ENCODE measurements at places on chromosomes 5 and 9.

- no peak for DNase-seq
Observed at GRCh38 chr9:12060811-12061210, 632.4 kb upstream of the TYRP1 start.

GRCh38 chr5:111859533-111860270 lies 102.7 kb upstream of the NREP start:
- peak; percentile 69 for DNase-seq

GRCh38 chr9:88829276-88829675 lies 162.0 kb upstream of the S1PR3 start:
- no peak for DNase-seq

- no peak for DNase-seq
Observed at GRCh38 chr5:142677198-142677597, 8.7 kb downstream of the FGF1 start.

DNA sequence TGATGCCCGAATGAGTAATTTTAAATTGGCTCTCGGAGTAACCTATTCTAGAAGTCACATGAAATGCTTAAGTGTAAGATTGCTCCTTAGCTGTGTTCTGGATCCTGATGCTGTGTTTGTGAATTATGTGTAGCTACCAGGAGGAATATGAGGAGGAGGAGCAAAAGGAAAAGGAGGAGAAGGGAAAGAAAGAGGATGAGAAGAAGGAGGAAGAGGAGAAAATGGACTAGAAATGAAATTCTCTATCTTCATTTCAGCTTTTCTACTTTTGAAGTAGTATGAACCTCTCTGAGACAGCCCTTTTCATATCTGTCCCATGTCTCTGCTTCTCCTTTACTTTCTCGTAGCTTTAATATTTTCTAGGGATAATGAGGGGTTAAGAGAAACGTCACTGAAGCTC lies 119.4 kb upstream of the ACTBL2 start:
- no peak for DNase-seq

DNA sequence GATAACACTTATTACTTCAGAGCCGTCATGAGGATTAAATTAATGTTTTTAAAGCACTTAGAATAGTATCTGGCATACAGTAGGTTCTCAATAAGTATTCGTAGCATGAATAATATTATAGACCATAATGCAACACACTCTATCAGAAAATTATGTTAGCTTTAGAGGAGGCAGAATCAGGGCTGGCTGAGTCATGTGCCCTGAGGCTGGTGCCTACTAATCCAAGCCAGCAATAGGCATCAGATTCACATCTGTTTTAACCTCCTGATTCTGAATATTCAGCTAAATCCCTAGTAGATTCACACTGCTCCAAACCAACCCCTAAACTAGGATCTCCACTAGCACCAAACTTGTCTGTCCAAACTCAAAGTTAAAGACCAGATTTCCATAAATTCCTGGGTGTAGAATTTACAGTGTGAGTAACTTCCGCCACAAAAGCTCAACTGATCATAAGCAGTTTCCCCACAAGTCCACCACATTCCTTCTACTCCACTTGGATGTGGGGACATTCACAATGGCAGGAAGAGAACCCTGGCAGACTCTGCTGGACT lies 170.0 kb upstream of the DAPK1 start:
- no peak for DNase-seq

- no peak for DNase-seq
Observed at GRCh38 chr5:78530342-78531096, 118.1 kb downstream of the LHFPL2 start.

- DNase-seq = no peak
Observed at GRCh38 chr5:81631124-81631523, 119.8 kb downstream of the SSBP2 start.

GRCh38 chr9:91817493-91818224 lies 132.4 kb downstream of the ROR2 start:
- peak; percentile 30 for DNase-seq

- no peak for DNase-seq
Observed at GRCh38 chr5:138726848-138727247, 26.4 kb upstream of the CTNNA1 start.

GRCh38 chr9:99162759-99163364 lies 57.9 kb downstream of the TGFBR1 start:
- DNase-seq = peak; percentile 53

DNA sequence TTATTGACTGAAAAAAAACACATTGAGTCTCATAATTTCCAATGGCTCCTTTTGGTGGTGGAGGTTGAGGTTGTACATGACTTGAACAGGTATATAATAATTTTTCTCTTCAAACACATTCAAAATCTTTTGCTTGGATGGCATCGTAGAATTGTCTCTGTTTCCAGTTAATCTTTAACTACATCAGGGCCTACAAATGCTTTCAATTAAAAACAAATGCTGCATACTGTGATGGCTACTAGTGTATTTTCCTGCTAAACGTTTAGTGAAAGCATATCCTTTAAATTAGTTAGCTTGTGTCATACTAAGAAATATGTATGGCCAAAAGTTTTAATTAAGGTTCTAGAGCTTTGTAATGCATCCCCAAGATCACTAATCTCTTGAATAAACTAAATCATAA lies 313.8 kb downstream of the SLF1 start:
- DNase-seq = no peak

DNA sequence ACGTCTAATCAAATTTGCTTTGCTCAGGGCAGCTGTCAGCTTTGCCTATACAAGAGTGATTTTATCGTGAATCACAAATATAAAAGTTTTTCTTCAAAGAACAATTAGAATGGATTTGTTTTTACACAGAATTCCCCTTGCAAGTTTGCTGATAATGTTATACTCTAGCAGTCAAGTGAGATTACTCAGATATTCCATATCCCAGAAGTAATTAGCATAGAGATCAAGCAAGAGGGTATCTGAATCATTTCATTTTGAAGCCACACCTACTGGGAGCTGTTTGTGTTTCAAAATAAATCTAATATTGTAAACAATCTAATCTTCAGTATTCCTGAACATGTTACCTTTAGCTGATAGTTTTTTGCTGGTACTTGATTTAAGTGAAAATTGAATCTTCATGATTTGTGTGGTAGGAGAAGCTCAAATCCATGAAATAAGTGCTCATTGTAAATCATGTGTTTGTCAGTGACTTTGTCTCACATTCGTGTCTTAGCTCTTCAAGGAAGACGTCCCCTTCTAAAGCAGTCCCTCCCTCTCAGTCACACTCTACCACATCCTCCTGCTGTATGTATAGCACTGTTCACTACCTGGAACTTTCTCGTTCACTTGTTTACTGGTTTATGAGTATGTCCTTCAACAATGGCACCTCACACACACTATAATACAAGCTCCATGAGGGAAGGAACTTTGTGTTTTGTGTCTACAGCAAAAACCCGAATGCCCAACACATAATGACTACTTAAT lies 3.3 kb upstream of the TTC39B start:
- DNase-seq = no peak

GRCh38 chr5:4640795-4641194 lies 499.3 kb upstream of the ADAMTS16 start:
- peak; percentile 8 for DNase-seq

DNA sequence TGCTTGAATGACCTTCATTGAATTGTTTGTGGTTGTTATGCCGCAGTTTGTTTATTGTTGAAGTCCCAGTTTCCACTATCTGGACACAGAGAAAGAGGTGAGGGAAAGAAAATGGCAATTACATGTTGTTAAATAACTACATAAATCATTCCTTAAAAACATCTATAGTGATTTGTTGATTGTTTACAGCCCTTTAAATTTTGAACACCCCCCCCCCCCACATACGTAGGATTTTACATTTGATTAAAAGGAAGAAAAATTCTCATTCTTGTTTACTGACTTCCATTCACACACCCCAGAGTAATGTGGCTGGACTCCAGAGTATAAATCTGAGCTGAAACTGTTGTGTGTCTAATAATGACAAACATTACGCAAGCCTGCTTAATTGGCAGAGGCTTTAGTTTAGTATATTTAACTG lies 87.1 kb upstream of the FAM174A start:
- no peak for DNase-seq

DNA sequence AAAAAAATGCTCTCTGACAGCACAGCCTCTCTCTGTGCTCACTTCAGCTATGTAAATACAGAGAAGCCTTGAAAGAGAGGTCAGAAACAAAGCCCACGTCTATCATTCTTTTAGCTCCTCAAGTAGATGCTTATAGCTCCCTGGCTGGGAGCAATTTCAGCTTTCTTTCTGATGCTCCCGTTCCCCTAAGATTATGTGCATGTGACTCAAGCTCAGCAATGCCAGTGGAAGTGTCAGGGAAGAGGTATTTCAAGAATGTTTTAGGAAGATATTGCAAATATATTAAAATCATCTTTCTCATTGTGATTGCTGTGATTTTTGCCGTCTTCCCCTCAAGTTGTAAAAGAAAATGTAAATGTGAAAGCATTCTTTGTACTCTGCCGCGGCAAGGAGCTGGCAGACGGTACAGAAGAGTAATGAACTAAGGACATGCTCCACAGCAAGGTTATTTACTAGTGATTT lies 1353.7 kb upstream of the ACO1 start:
- DNase-seq = peak; percentile 21

GRCh38 chr5:77133061-77133758 lies 46.1 kb upstream of the ZBED3 start:
- DNase-seq = peak; percentile 32

- DNase-seq = peak; percentile 59
Observed at GRCh38 chr9:97615439-97616072, 17.6 kb downstream of the TSTD2 start.

DNA sequence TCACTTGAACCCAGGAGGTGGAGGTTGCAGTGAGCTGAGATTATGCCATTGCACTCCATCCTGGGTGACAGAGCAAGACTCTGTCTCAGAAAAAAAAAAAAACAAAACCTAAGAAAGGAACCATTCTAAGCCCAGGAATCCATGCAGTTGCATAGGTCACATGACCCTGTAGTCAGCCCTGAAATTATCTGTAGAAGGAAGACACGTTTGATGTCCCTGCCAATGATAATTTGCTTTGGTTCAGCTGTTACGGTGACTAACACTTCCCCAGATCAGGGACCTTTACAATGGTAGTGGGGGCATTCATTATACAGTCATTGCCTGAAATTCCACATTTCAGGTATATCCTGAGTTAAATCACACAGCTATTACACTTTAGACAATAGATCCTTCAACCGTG lies 50.5 kb downstream of the PRKACG start:
- no peak for DNase-seq

DNA sequence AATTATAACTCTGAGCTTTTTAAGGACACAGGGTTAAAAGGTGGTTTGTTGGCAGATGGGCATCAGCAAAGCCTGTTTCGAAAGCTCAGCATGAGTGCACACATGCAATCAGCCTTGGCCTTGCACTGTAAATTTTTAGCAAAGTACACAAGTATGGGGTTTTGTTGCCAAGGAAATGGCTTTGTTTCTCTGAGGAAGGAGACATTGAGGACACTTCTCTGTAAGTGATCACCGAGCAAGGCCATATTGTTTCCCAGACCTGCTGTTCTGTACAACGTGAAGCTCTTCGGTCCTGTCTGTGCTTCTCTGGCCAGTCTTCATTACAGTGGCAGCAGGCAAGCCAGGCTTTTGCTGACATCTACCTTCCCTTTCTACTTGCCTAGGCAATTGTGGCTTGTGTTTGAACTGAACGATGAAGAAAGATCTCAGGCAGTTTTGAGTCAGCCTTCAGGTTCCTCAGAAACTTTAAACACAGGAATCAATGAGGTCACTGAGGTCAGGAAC lies 27.9 kb upstream of the GLRX start:
- no peak for DNase-seq

DNA sequence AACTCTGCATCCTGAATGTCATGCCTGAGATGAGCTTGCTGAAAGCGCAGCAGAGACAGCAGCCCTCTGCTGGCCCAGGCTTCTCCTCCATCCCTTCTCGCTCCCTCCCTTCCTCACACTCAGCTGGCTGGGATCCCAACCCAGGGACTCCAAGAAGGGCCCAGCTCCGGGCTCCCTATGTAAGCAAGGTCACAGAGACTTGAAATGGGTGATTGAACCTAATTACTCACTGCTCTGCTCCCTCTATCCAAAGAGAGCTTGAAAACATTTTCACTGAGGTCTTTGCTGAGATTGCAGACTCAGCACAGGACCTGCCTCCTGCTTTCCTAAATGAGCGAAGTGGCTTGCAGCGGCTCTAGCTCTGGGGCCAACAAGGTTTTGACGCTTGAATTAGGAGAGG lies 42.8 kb downstream of the RAPGEF1 start:
- DNase-seq = peak; percentile 63

GRCh38 chr5:10289353-10289752 lies 18.3 kb downstream of the CMBL start:
- DNase-seq = no peak

GRCh38 chr9:61670616-61671015 lies 480.8 kb downstream of the SPATA31A7 start:
- DNase-seq = no peak

DNA sequence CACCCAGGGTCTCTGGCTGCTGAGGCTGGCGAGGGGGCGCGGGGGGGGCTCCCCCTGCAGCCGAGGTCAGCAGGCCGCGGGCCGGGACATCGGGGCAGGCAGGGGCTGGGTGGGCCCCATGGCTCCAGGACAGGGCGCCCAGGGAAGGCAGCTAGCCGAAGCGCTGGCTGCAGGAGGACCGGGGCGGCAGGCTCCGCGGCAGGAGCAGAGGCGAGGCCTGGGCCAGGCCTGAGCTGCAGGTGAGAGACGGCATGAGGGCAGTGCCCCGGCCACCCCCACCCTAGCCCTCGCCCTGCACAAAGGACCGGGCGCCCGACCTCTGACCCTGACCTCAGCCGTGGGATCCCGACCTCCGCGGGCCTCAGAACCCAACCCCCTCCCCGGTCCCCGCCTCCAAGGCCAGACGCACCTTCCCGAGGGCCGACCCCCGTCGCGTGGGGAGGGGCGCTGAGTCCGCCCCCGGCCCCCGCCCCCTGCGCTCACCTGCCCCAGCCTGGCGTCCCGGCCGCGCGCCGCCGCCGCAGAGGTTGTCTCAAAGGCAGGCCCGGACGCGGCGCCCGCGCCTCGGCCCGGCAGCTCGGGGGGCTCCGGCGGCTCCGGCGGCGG lies 431 bp downstream of the RNF208 start:
- no peak for DNase-seq

DNA sequence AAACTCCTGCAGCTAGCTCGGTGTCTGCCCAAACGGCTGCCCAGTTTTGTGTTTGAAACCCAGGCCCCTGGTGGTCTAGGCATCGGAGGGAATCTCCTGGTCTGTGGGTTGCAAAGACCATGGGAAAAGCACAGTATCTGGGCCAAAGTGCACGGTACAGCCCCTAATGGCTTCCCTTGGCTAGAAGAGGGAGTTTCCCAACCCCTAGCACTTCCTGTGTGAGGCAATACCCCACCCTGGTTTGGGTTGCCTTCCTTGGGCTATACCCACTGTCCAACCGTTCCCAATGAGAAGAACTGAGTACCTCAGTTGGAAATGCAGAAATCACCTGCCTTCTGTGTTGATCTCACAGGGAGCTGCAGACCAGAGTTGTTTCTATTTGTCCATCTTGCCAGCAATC lies 41.8 kb downstream of the CAVIN4 start:
- no peak for DNase-seq

GRCh38 chr9:123358181-123358905 lies 2.3 kb downstream of the CRB2 start:
- no peak for DNase-seq

GRCh38 chr9:74117731-74118130 lies 379.4 kb upstream of the RORB start:
- no peak for DNase-seq
